ENCODE measurements at places on chromosomes 1 and 21. TPM values are rescaled to one million over a fixed set of nuclear protein-coding genes. Genes with fewer than 3 reads are reported as not detected.

The NEGR1 gene
- 7.3 TPM for total RNA-seq

The KCND3 gene
- total RNA-seq: 12.1 TPM

The CFHR1 gene
- total RNA-seq: 0.82 TPM

GRCh38 chr1:209736490-209737117, 19.2 kb upstream of the TRAF3IP3 start:
- H3K4me3 ChIP-seq: no peak overlapping the region
- DNase-seq: no peak
- no peaks in the 10 kb centered on the region for H3K27me3 ChIP-seq
- no peaks in the 10 kb centered on the region for H3K4me1 ChIP-seq

GRCh38 chr1:206575165-206575893, 36.9 kb downstream of the EIF2D start:
- no peak overlapping the region for H3K4me3 ChIP-seq
- peak; percentile 97 for DNase-seq
- no peaks in the 10 kb centered on the region for H3K36me3 ChIP-seq

GRCh38 chr1:58619286-58620054, 42.4 kb upstream of the TACSTD2 start:
- H3K4me1 ChIP-seq: peaks cover 12% of the 10 kb centered on the region
- no peaks in the 10 kb centered on the region for H3K27me3 ChIP-seq
- DNase-seq: peak; percentile 43
- H3K4me3 ChIP-seq: no peak overlapping the region
- no peaks in the 10 kb centered on the region for H3K36me3 ChIP-seq

DNA sequence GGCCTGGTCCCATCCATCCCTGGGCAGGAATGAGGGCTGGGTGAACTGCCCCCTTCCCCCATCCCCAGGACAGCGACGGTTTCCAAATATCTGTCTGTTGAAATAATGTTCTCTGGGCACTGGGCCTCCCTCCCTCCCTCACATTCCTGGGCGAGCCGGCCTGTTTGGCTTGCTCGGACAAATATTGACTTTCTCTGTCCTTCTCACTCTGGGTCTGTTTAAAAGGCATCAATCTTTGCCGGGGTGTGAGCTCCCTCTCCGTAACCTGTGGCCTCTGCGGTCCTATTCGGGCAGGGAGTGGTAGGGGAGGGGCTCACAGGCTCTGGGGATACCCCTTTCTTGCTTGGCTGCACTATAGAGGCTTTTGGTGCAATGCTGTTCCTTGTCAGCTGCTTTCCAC, 40.2 kb downstream of the FOXD2 start:
- H3K4me1 ChIP-seq: no peaks in the 10 kb centered on the region
- DNase-seq: peak; percentile 69
- no peak overlapping the region for H3K4me3 ChIP-seq

DNA sequence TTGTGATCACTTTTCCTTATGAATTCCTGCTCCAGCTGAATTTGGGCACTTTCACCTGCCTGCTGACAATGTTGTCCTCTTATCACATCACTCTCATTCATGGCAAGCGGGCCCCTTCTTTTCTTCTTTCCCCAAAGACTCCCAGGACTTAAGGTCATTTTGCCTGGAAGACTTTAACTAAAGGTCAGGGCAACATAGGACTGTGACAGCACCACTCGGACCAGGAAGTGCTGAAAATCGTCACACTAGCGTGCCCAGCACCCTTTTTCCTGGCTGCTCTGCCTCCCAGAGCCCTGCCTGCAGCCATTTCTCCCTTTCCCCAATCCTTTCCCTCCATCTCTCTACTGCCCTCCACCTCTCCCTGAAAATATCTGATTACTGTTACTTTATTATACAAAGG, 35.4 kb downstream of the CD34 start:
- H3K27me3 ChIP-seq: no peaks in the 10 kb centered on the region
- no peak overlapping the region for H3K27ac ChIP-seq
- no peaks in the 10 kb centered on the region for H3K36me3 ChIP-seq
- no peak for DNase-seq
- H3K4me3 ChIP-seq: no peak overlapping the region
- no peaks in the 10 kb centered on the region for H3K4me1 ChIP-seq
